Ascending aorta (tissue), 2 donors: ENCODE measurements at places on chromosomes 5 and 9.

- no peak for DNase-seq
Measured at GRCh38 chr5:72107901-72108201, 576 bp downstream of the MAP1B start.

DNA sequence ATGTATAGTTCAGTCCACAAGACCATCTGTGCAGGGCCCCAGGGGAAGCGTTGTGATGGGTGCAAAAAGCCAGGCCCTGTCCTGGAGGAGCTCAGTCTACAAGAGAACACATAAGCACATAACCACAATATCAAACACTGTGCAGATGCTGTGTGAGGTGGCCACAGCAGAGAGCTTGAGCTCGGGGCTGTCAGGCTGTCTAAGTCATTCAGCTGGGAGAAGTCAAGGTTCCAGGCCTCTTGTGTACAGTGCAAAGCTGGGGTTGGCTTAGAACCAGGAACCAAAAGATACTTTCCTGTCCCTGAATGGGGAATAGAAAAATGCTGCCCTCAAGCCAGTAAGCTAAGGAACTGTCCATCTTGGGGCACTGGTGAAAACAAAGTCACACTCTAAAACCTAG is 75.0 kb downstream of the PRDM6 start:
- no peak for DNase-seq

DNA sequence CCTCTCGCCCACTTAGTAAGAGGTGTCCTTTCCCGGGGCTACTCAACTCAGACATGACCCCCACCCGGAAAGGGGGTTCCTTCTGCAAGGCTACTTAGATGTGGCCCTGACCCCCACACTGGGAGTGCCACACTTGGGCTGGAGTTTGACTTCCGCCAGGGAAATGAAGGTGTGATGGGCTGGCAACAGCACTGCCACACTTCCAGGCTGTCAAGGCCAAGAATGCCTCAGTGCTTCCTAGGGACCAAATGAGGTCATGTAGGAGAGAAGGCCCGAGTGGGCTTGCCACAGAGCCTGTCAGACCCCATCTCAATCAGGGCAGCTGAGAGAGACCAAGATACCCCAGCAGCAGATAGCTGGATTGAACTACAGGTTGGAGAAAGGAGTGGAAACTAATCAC is 55.5 kb downstream of the DRD1 start:
- no peak for DNase-seq

GRCh38 chr9:35555881-35556280 is 49.2 kb upstream of the TESK1 start:
- DNase-seq: no peak

DNA sequence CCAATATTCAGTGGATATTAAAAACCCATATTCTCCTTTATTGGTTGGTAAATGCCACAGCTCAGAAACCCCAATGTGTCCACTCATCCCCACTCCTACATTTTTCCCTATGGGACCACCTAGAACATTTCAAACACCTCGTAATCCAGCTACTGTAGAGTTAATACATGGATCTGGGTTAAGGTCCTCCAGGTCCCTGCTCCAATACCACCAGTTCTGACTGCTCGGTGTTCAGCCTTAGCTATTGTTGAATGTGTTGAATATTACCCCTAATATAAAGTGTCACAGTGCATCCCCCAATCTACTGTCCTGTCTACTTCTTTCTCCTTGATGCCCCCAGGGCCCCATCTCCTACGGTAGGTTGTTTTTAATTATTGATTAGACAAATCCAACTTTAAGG is 231.5 kb downstream of the PCSK1 start:
- DNase-seq: no peak
